ENCODE measurements at places on chromosomes 11 and 22.

DNA sequence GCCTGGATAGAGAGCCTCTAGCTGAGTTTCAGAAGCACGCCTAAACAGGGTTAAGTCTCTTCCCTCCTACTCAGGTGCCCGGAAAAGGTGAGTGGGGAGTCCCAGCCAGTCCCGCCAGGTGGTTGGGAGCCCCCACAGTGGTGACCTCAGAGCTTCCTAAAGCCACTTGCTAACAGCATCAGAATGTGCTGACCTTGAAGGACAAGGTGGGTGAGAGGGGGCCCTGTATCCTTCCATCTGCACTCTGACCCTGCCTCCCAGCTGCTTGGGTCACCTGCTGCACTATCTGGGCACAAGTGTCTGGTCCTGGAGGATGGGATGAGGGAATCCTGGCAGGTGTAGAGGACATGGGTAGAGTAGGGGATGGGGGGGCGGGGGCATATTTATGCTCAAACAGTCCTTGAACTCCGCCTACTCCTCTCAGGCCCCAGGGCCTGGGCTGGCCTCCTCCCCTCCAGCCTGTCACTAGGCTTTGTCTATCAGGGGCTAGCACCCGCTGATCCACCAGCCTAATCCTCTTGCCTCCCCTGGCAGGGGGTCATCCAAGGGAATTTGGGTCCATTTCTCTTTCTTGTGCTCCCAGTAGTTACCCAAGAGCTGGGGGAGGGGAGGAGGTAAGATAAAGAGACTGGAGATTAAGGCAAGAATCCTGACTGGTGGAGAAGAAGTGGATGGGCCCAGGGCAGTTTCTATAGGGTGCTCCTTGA lies 3.4 kb downstream of the USP2 start:
- no peak for DNase-seq

DNA sequence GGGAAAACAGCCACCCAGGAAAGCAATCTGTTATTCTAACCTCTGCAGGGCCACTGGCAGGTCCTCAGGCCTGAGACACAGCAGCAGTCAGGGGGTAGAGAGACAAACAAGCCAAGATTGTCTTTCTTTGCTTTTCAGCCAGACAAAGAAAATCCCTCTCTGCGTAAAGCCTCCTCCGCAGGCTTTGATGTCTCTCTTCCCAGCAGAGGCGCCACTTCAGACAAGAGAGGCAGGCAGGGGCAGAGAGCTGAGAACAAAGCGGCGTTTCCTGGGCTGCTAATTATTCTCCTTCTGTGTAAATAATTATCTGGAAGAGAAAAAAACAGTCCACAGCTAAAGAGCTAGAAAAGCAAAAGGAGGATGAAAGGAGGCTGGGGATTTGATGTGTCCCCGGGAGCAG lies 102.7 kb upstream of the SEZ6L start:
- DNase-seq, result no peak

DNA sequence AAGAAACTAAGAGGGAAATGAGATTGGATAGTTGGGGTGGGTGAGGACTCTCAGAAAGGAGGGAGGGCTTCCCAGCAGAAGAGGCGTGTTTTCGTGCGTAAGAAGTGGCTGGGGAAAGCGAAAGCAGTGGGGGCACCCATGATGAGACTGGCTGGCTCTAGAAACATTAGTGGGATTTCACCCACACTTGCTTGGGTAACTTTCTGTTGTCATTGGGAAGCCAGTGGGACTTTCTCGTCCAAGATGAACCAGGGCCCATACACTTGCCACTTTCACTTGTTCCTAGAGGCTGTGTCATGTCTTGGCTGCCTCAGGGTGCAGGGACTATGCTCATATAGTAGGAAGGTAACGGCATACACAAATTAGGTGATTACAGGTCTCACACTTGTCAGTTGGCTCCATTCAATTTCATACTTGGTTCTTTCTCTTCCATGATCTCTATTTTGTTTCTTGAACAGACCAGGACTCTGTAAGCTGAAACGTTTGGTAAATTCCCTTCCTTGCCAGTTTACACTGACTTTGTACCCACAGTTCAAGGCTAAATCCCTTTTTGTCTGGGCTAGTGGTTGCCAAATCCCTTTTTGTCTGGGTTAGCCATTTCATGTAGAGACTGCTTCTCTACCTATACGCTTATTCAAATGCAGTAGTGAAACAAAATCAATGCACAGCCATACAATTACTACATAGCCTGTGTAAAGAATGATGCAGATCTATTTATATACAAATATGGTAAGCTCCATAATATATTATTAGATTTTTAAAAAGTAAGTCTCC lies 42.0 kb upstream of the CXCR5 start:
- peak; percentile 66 for DNase-seq

GRCh38 chr22:49601614-49602321 lies 225.9 kb downstream of the BRD1 start:
- DNase-seq, result no peak

DNA sequence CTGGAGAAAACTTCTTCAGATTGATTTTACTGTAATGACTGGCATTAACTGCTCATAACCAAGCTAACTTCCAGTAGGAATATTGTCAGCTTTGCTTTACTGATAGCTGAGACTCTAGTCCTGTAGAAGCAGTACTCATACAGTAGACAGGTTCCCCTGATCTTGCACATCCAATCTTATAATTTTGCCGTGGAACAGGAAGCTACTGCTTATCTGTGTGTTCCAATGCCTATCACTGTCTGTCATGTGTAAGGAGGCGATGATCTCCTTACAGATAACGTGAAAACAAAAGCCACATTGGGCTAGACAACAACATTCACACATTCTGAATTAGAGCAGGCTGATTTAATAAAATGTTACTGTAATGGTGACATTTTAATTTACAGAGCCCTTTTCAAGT lies 13.2 kb downstream of the HSD17B12 start:
- DNase-seq, result no peak

GRCh38 chr11:110165039-110165925 lies 72.1 kb downstream of the ZC3H12C start:
- DNase-seq, result no peak

DNA sequence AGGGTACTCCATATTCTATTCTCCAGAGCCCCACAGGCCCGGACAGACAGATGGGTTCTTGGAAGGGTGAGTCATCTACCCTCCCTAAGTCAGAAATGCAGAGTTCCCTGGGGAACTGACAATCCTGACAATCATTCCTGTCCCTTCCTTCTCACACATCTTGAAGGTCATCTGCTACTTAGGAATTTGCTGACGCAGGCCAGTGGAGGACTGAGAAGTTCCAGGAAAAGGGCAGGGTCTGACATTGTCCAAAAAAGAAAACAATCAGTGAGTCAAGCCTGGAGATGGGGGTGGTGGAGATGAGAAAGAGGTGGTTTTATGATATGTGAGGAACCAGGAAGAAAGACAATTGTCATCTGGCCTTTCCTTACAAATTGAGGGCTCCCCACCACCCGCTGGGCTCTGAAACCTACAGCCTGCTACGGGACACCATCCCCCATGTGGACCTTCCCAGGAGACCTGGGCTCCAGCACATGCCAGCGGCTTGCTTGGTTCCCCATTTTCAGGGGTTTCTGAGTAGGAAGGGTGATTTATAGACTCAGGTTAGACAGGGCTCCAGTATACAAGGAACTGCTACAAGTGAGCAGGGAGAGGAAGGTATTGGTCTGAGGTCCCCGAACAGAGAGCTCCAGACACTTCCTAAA lies 12.9 kb downstream of the CD59 start:
- no peak for DNase-seq

- no peak for DNase-seq
Measured at GRCh38 chr22:34784056-34784455, 281.9 kb upstream of the ISX start.

DNA sequence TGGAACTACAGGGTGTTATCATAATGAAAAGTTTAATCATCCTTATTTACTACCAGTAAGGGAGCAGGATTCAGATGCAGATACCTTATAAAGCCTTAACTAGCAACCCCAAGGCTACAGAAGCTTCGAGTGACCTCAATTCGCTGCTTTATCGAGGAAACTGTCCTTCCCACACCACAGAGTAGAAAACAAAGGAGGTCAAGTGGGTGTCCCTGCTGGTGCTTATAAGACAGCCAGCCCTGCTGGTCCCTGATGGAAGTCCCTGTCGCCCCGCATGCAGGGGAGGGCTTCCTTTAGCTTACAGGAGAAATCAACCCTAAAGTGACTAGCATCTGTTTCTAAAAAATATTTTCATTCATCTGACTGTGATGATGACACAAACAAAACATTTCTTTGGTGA lies 7.3 kb downstream of the MN1 start:
- DNase-seq, result no peak

- peak; percentile 42 for DNase-seq
Measured at GRCh38 chr11:103326070-103326794, 217.0 kb downstream of the DYNC2H1 start.

- DNase-seq, result no peak
Measured at GRCh38 chr11:46253258-46254132, 24.0 kb upstream of the CREB3L1 start.

GRCh38 chr22:38540701-38541100 lies 29.3 kb downstream of the DMC1 start:
- no peak for DNase-seq

GRCh38 chr11:67314218-67314617 lies 10.9 kb downstream of the SSH3 start:
- DNase-seq, result no peak

DNA sequence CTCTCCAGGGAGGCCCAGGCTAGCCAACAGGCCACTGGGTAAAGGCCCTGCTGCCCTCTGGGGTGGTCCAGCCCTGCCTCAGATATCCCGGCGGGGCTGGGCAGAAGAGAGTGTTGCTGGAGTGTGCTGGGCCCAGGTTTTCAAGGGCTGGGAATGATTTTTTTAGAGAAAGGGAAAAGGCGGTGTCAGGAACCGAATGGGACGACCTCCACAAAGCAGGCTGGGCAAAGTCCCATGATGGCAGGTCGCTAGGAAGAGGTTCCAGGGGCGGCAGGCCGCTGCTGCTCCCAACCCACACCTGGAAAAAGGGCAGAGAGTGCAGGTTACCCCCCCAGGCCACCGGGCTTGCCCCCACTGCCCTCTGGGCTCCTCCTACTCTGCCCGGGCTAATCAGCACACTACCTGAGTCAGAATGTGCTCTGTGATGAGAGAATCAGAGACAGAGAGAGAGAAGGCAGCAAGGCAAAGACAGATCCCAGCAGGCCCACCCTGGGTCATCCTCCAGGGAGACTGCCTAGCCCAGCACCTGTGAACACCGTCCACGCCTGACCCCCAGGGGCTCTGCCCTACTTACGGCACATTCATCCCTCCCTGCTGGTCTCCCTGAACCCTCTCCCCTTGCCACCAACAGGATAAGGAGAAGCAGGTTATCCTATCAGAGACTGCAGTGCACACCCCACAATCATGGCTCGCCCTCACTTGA lies 4.6 kb downstream of the PATZ1 start:
- DNase-seq, result no peak

DNA sequence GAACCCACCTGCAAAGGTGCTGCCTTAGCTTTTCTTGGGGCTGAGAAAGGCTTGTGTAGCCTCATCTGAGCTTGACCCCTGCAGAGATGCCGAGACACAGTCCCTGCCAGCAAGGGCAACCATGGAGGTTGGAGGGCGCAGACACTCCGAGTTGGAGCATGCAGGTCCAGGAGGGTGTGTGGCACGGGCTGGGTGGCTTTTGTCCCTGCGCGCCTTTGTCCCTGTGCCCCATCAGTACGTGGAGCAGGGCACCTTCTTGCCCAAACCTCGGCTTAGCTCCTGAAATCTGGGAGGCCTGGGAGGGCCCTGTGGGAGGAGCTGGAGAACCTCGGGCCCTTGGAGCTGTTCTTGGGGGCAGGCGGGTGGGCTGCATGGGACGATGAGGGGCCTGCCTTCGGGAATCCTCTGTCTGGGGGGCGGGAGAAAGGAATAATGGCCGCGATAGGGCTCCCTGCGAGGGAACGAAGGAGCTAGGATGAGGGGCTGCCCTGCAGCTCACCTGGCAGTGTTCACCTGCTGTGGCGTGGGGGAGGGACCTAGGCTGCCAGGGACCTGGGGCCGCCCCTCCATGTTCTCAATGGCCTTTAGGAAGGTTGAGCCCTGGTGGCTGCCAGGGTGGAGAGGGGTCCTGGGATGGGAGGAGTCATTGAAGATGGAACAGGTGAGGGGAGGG lies 3.4 kb downstream of the BRSK2 start:
- DNase-seq, result no peak

GRCh38 chr11:11691296-11692151 lies 69.7 kb upstream of the GALNT18 start:
- DNase-seq, result no peak

- peak; percentile 23 for DNase-seq
Measured at GRCh38 chr22:48490500-48491411, 1336.9 kb downstream of the BRD1 start.

GRCh38 chr11:111395081-111395480 lies 16.0 kb upstream of the POU2AF1 start:
- DNase-seq, result no peak

DNA sequence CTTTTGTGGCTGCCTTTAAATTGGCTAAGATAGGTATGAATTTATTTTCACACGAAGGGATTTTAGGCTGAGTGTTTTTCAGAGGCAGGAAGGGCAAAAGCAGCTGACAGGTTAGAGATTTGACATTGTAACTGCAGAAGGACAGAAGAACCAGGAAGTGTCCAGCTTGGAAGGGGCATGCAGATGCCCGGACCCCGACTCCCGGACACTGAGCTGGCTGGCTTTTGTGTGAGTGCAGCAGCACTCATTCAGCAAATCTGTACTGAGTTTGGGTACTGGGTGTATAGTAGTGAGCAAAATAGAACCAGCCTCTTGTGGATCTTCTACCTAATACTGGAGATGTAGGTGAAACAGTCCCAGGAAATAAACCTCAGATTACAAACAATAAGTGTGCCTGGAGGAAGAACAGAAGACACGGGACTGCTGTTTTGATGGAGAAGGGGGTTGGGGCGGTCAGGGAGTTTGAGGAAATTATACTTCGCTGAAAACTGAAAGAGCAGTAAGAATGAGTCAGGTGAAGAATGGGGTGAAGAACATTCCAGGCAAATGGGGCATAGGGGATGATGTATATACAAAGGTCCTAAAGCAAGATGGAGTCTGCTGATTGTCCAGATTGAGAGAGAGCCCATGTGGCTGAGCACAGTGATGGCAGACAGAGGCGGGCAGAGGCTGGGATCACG lies 64.6 kb downstream of the PPFIBP2 start:
- no peak for DNase-seq

DNA sequence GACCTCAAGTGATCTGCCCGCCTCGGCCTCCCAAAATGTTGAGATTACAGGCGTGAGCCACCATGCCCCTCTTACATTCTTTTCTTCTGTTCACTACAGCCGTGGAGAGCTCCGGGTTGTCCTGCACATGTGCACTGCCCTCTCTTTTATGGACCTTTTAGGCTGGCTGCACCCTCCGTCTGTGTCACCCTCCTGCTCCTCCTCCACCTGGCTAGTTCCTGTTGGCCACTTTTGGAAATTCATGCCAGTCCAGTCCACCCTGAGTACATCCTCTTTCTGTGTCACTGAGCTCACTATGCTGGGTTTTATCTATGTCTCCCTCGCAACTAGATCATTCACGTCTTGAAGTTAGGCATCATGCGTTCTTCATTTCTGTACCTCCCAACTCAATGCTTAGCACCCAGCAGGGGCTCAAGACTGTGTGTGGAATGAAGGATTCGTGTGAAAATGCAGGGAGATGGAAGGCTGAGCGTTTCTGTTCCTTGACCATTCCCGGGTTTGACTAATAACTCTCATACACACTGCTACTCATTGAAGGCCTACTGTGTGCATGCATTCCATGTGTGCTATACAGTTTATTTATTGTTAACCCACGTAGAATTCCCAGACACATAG lies 60.6 kb downstream of the PTPRJ start:
- no peak for DNase-seq

- DNase-seq, result peak; percentile 67
Measured at GRCh38 chr11:61961570-61962212, 5.7 kb downstream of the FTH1 start.

Data from left lobe of liver (tissue), 2 donors.